ENCODE measurements at places on chromosomes 6 and 20.

DNA sequence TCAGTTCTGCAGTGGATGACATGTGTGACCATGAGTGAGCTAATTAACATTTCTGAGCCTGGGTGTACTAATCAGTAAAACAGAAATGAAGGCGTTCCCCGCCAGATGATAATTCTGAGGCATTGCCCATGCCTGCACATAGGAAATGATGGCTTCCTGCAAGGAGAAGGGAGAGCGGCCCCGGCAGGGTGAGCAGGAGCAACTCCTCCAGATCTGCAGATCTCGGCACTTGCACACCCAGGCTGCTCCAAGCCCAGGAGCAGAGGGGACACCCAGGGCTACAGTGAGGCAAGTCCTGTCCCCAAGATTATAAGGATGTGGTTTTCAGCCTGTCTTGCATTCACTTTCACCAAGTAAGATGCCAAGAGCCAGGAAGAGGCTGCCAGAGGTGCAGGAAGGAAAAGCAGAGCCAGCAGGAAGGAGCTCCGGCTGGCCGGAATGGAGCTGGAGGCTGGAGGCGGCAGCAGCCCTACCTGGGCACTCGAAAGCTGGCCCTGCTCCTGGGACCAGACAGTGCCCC is 177.5 kb upstream of the CST7 start:
- no peak for DNase-seq

DNA sequence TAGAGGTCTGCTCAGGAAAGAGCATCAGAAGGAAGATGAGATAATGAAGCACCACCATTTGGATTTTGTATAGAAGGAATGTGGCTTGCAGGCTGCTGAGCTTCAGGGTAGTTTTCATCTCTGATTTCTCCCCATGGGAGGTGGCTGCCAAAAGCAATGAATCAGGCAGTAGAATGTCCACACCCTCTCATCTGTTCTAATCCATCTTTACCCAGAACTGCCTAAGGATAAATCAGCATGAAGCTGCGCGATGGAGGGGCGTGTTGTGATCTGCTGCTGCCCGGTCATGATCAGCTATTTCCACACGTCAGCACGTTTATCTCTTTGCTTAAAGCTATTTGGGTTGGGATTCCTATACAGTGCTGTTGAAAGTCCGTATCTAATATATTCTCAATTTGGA is 295.4 kb downstream of the FOXA2 start:
- DNase-seq: no peak

GRCh38 chr20:227439-228105 is 514 bp downstream of the DEFB129 start:
- DNase-seq: no peak

DNA sequence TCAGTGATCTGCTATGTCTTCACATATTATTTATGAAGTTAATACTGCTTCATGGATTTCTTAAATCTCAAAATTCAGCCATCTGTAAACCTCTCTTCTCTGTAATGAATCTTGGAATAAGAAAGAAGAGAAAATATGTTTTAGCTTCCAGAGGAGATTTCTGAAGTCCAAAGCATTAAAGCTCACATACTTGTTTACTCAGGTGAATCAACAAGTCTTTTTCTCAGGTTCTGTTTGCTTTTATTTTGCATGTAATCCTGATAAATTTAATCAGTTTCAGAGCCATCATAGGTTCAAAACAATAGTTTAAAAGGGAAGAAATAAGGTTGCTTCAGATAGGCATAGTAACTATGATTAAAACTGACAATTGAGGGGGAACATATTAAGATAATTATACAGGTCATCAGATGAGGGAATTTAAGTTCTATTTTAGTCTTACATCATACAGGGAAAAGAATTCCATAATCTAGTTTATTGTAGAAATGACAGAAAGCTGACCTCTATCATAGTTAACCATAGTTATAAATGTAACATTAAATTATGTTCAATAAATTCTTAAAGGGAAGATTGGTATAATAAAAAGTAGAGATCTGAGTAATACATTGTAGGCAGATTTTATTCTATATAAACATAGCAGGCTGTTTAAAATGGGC is 716.2 kb downstream of the EYS start:
- no peak for DNase-seq

DNA sequence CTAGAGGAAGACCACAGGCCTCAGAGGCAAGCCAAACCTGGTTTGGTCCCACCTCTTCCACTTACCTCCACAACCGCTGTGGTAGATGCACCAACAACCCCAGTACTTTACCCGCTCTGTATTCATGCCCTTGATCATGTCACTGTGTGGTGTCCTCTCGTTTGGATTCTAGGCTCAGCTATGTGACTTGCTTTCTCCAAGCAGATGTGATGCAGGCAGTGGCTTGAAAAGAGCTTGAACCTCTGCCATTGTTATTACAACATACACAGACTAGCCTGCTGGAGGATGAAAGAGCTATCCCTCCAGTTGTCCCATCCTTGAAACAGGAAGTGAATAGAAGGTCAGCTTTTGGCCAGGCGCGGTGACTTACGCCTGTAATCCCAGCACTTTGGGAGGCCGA is 147.7 kb downstream of the ZNF217 start:
- DNase-seq: no peak

DNA sequence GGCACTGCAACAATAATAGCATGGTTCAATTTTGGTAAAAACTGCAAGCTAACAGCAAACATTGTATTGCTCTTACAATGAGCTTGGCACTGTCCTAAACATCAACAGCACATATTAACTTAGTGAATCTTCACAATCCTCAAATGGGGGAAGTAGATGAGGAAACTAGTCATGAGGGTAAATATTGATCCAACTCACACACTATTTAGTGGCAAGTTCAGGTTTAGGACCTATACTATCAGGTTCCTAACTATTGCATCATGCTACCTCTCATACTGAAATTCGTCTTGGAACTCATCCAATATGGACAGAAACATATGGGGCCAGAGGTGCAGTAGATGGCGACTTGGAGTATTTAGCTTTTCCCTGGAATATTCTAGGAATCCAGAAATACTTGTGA is 34.2 kb downstream of the FKBP1C start:
- no peak for DNase-seq

GRCh38 chr6:75278474-75279077 is 6.0 kb downstream of the TMEM30A start:
- no peak for DNase-seq

GRCh38 chr20:38147163-38147562 is 17.9 kb downstream of the TGM2 start:
- DNase-seq: no peak

- DNase-seq: peak; percentile 60
Observed at GRCh38 chr6:134446218-134446848, 128.4 kb upstream of the SGK1 start.

GRCh38 chr6:5471637-5472398 is 210.5 kb downstream of the FARS2 start:
- DNase-seq: no peak

DNA sequence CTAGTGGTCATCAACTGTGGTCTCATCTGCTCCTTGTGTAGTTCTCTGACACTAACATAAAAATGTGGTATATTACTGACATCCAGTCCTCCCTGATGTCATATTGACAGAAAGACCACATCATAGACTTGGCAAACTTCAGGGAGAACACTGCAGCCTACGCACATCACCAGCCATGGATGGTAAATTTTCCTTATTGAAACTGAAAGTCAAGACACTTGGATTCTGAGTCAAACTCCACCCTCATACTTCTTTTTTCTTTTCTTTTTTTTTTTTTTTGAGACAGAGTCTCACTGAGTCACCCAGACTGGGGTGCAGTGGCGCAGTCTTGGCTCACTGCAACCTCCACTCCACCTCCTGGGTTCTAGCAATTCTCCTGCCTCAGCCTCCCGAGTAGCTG is 25.4 kb downstream of the NDRG3 start:
- DNase-seq: no peak

DNA sequence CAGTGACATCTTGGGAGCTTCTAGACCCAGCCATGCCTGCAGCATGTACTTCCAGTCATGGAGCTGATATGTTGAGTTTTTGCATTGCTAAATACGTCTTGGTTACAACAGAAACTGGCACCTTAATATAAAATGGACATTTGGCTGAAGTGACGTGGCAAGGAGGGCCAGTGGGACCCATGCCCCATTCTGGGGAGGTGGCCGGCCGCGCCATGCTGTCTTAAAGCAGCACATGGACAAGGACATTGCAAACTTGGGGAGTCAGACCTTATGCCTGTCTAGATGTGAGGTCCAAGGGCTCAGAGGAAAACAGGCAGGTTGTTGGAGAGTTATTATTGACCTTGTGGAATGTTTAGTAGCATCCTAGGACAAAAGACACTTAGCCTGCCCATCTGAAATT is 588.0 kb upstream of the CDH4 start:
- DNase-seq: no peak

- no peak for DNase-seq
Observed at GRCh38 chr20:54345821-54346220, 129.6 kb upstream of the DOK5 start.

GRCh38 chr6:352896-353470 is 38.6 kb upstream of the IRF4 start:
- DNase-seq: no peak

GRCh38 chr6:136579800-136580199 is 29.6 kb upstream of the MAP7 start:
- no peak for DNase-seq

- DNase-seq: no peak
Observed at GRCh38 chr6:105389543-105389942, 13.3 kb downstream of the PREP start.

- no peak for DNase-seq
Observed at GRCh38 chr6:128632131-128632530, 111.7 kb upstream of the PTPRK start.

GRCh38 chr20:44739942-44740341 is 5.7 kb upstream of the KCNK15 start:
- DNase-seq: no peak

DNA sequence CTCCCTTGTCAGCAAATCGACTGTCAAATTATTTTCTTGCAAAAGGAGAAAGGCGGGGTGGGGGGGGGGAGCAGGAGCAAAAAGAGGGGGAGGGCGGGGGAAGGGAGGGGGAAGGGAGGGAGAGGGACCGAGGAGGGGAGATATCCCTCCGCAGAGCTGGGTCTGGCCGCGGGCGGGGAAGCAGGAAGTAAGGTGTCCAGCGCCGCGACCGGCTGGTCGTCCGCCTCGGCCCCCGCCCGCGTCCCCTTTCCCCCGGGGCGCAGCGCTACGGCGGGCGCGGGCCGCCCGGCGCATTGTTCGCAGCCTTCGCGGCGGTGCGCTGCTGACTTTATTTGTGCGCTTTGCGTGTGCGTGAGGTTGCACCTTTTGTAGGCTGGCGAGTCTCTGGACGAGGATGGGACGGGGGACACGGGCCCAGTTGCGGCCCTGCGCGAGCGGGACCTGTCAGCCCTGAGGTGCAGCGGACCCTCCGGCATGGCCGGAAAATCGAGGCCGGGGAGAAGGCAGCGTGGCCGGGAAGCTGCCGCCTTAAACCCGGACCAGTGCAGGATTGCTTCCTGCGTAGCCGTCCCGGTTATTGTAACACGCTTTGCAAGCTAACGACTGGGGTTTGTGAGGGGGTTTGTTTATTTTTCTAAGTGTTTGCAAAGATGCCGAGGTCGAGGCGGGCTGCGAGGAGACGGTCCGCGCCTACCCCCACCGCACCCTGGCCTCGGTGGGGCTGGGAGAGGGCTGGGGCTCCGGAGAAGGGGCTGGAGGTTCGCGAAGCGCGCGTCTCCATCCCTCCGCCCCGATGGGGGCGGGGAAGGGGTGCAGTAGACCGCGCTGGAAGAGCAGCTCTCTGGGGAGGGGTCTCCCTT is 675 bp upstream of the TRERF1 start:
- peak; percentile 58 for DNase-seq

- DNase-seq: no peak
Observed at GRCh38 chr6:74658391-74658790, 547.5 kb downstream of the COL12A1 start.

DNA sequence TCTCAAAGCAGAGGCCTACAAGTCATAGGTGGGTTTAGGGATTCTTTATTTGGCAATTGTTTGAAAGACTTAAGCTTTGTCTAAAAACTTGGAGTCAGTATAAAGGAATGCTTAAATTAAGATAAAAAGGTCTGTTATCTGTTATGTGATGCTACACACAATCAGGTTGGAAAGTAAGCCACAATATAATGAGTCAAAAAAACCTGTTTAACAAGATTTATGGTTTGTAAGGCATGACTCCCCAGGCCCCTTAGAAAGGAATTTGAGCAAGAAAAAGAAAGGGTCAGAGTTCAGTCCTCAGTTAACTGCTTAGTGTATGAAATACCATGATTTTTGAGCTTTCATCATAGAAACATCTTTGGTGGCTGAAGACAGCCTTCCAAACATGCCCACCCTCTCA is 66.8 kb upstream of the HMGN3 start:
- no peak for DNase-seq

DNA sequence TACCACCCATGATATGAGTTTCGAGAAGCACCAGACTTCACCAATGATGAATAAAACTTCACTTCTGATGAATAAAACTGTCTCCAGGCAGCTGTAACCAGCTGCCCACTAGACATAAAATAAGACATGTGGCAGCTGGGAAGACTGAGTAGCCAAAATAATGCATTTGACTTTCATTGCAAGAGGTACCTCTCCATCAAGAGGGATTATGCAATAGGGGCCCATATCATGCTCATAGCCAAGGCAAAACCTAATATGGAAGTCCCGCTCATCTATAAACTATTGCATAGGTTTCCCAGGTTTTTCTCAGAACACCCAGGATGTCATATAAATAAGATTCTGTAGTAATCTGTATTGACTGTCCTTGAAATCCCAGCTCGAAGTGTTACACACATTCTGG is 155.5 kb downstream of the SIM1 start:
- no peak for DNase-seq

GRCh38 chr6:126747728-126748540 is 370.5 kb upstream of the RSPO3 start:
- DNase-seq: peak; percentile 5

GRCh38 chr6:47428288-47428687 is 49.3 kb upstream of the CD2AP start:
- DNase-seq: no peak

GRCh38 chr6:10414756-10415616 is at the start of gene TFAP2A:
Gene TFAP2A, minus strand, starts transcription at chr6:10415074. Its CDS starts 83 bp downstream, at chr6:10414991.
- DNase-seq: peak; percentile 59

GRCh38 chr6:11748591-11749210 is 29.9 kb downstream of the ADTRP start:
- DNase-seq: no peak

- DNase-seq: peak; percentile 99
Observed at GRCh38 chr6:7261032-7261841, 51.8 kb downstream of the SSR1 start.

- no peak for DNase-seq
Observed at GRCh38 chr6:15342114-15342513, 96.2 kb downstream of the JARID2 start.

DNA sequence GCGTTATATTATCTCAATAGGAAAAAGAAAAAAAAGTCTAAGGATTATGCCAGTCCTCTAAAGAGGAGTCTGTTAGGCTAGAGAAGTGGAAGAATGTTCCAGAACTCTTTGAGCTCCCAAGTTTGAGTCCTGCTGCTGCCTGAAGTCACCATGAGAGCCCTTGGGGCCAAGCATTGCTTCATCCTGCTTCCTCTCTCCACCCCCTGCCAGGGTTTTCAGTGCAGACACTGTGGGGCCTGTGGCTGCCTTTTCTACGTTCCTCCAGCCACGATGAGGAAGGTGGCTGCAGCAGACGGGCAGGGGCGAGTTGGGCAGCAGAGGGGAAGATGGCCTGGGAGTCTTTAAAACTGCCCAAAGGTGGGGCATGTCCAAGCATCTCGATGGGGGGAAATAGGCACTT is 214.4 kb upstream of the KCNG1 start:
- DNase-seq: peak; percentile 27
